H1 (cell line): ENCODE measurements at places on chromosomes 1 and 21. TPM values are rescaled to one million over a fixed set of nuclear protein-coding genes. Genes with fewer than 3 reads are reported as not detected.

DNA sequence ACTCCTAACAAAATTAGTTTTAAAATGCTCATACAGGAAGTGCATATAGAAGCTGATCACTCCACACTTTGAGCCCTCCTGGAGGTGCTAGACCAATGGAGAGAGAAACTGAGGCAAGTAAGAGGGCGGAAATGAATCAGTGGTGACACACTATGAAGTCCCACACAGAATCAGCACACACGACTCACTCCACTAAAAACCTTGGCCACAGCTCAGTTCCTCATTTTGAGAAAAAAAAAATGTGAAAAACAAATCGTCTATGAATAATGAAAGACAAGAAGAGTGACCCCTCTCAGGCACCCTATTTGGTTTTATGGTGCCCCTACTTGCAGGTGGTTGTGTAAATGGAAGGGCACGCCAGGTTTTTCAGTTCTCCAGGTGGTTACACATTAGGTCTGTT lies 675.1 kb upstream of the BRINP3 start:
- no peak for DNase-seq

GRCh38 chr1:222610728-222611127 lies 7.2 kb upstream of the MIA3 start:
- no peak for DNase-seq

DNA sequence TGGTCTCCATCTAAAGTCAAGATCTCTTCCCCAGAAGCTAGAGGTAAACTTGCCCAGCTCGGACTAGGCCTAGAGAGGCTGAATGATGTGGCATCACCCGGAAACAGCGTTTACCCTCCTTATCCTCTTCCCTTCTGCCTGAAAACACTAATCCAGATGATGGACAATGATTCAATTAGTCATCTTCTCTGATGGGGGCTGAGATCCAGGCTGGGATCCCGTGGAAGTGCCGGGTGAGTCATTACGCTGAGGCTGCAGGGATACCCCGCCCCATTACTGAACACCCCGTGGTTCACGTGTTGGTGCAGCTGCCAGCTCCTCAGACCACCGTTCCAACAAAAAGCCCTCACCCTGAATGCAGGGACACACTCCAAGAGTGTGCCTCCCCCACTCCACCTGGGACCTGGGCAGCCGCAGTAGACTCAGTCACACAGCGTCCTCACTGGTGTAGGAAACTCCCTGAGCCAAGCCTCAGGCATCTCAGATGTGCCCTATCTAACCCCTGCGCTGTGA lies 2.0 kb downstream of the S100A6 start:
- no peak for DNase-seq

- no peak for DNase-seq
Measured at GRCh38 chr1:160227034-160227433, 21.9 kb downstream of the PEA15 start.

- DNase-seq, result peak; percentile 92
Measured at GRCh38 chr1:203084588-203085527, 954 bp downstream of the MYOG start.

- DNase-seq, result no peak
Measured at GRCh38 chr1:2073382-2074230, 23.4 kb downstream of the PRKCZ start.

VASH2 gene
- total RNA-seq, result 184 and 187 TPM in 2 replicates

HSPA6 gene
- 0.15 and 0.17 TPM in 2 replicates for total RNA-seq

TEDDM1 gene
- total RNA-seq, result not detected in 2 replicates

CYP4A22 gene
- not detected in 2 replicates for total RNA-seq
